ENCODE measurements at places on chromosomes 4 and X.

- no peak for DNase-seq
These were observed 125.4 kb upstream of the CHRDL1 start for GRCh38 chrX:110920991-110921390.

GRCh38 chr4:139833151-139833910, 167.7 kb downstream of the MGST2 start:
- no peak for DNase-seq

DNA sequence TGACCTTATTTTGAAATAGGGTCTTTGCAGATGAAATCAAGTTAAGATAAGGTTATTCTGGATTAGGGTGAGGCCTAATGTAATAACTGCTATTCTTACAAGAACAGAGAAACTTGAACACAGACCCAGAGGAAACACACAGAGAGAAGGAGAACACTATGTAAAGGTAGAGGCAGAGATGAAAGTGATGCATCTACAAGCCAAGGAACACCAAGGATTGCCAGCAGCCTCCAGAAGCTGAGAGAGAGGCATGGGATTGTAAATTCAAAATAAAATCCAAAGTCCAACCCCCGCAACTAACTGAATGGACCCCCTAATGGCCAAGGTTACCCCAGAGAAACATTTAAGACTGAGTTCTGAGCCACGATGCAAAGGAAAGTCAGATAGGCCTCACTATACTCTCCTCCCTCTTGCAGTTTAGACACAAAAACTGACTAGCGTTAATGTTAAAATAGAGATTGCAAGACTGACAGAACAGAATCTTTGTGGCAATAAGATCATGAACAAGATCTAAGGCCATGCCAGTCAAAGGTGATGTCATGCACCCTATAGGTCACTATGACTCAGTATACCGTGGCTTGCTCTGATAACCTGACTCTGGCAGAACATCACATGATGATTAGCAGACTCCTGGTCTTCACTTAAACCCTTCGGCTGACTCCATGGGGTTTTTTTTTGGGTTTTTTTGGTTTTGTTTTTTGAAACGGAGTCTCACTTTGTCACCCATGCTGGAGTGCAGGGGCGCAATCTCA, 42.9 kb downstream of the DDX60L start:
- DNase-seq = no peak

DNA sequence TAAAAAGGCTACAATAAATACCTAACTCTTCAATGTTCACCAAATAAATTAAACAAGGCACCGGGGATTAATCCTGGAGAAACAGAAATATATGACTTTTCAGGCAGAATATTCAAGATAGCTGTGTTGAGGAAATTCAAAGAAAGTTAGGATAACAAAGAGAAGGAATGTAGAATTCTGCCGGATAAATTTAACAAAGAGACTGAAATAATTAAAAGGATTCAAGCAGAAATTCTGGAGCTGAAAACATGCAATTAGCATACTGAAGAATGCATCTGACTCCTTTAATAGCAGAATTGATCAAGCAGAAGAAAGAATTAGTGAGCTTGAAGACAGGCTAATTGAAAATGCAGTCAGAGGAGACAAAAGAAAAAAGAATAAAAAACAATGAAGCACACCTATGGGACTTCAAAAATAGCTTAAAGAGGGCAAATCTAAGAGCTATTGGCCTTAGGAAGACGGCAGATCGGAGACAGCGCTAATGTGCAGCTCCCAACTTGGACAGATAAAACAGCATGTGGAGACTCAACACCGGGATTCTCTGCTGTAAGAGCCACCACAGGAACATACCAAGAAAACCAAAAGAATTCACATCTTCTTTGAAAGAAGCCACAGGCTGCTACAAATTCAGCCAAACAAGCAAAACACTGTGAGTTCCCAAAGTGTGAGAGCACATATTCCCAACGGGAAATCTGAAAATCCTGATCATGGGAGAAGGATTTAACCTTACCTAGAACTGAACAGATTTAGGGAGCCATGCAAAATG, 1290.9 kb downstream of the PCDH18 start:
- DNase-seq = no peak

- no peak for DNase-seq
These were observed 4.1 kb downstream of the ENPEP start for GRCh38 chr4:110480031-110480549.

- DNase-seq = no peak
These were observed 19.7 kb downstream of the TMEM131L start for GRCh38 chr4:153485860-153486259.

DNA sequence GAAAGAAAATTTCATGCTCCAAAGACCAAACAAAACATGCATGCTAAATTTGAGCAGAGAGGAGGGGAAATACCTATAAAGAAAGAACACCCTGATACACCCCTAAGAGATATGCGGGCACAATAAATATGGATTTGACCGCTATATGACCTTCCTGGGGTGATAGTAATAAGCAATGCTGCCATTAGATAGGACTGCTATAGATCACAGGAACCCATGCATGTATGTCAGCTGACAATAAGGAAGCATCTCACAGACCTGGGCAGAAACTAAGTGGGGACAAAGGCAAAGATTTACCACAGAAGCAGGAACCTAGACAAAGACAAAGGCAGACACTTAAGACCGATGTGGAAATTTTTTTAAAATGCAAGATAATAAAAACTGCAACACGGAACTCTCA, 21.3 kb downstream of the ZNF721 start:
- DNase-seq = no peak

GRCh38 chr4:17688011-17688441, 73.6 kb downstream of the MED28 start:
- no peak for DNase-seq

DNA sequence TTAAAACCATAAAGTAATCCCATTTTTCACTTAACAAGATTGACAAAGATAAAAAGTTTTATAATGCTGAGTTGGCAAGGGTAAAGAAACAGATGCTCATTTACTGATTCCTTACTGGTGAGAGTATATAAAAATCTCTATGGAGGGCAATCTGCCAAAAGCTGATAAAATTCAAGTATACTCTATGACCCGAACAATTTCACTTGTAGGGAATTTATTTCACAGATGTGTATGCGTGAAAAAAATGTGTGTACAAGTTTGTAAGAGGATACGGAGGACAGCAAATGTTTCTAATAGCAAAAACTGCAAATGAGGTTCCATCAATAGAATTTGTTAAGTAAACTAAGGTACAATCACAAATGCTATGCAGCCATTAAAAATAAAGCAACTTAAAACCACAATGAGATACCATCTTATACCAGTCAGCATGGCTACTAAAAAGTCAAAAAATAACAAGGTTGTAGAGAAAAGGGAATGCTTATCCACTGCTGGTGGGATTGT, 23.4 kb downstream of the DHX15 start:
- DNase-seq = no peak

DNA sequence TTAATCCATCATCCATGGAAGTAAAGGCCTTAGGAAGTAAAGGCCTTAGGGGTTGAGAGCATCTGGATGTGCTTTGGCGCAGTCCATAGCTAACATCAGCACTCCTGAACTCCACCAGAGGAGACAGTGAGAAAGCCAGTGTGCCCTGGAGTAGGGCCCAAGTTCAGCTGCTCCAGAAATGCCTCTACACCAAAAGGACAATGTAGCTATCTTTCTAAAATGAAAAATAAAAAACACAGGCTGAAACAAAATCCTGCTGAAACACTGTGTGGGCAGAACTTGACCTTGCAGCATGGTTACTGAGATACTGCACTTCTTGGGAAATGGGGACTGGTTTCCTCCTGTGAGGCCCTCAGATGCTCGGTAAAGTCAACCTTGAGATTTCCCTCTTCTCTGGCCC, 29.3 kb downstream of the SH3RF1 start:
- DNase-seq = no peak

- DNase-seq = no peak
These were observed 23.8 kb downstream of the TMEM131L start for GRCh38 chr4:153489856-153490558.

- DNase-seq = no peak
These were observed 54.8 kb downstream of the MSX1 start for GRCh38 chr4:4914059-4914820.

DNA sequence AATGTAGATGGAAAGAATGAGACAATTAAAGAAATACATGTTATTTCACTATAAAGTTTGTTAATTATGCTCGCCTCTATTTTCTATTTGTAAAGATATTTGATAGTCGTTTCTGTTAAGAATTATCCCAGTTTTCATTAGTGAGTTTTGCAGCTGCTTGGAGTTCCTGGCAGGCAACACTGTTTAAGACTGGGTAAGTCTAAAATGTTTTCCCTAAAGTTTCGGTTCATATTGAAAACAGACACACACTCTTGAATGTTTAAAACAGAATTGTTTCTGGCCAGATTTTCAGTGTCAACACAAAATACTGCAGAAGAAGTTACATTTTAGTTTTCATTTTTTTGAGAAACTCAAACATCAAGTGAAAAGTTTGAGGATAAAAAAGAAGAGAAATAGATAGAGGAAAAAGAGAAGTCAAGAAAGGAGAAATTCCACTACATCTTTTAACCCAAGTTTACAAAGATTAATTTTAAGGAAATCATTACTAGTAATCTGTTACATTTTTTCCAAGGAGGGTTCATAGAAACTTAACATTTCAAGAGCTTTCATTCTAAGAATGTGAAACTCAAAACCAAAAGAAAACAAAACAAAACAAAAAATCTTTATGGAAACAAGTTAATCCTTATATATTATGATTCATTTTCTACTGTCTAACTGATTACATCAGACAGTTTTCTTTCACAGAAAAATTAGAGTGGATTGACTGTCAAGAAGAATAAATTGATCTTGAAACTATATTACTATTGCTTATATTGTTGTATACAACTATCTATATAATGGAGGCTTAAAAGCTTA, 305.5 kb downstream of the FAT4 start:
- DNase-seq = no peak

- DNase-seq = no peak
These were observed 84.0 kb downstream of the NHSL2 start for GRCh38 chrX:71994601-71995000.

Data from SIG-M5 (cell line).